ENCODE measurements at places on chromosomes 12 and 14. TPM values are rescaled to one million over a fixed set of nuclear protein-coding genes. Genes with fewer than 3 reads are reported as not detected.

The HVCN1 gene
- 1.3 TPM for total RNA-seq

- no peak for DNase-seq
These were observed 4.3 kb upstream of the ASCL1 start for GRCh38 chr12:102953221-102953620.

DNA sequence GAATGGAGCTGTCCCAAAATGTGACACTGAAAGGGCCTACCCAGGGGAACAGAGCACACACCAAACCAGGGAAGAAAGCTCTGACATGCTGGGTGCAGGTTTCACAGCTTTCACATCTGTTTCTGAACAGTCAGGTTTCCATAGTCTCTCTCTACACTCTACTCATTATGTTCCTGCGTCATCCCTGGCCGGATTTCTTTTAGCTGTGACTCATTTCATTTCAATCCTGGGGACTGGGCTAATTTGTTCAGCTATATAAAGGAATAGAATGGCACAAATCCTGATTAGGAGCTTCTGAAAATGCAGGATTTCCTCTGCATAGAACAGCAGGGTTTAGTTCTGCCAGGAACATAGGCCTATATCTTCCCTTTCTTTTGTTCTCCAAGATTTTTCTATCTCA, 649.8 kb downstream of the RPS29 start:
- no peak for DNase-seq

The SERPINA6 gene
- not detected for total RNA-seq

DNA sequence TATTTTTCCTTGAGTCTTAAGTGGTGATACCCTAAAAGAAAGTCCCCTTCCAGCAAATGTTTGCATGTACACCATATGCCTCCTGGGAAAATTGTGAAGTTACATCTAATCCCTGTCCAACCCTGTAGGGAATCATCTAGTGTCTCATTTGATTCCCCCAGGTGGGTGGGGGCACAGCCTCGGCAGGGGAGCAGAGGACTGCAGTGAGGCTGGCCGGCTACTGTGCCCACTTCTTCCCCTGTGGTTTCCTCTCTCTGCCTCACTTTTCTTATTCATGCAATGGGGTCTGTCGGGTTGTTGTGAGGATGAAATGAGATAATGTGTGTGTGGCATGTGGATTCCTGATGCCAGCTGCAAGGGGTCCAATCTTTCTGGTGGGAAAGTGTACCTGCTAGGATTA, 6.0 kb downstream of the PAPLN start:
- DNase-seq = no peak

The OAS3 gene
- 7.1 TPM for total RNA-seq
